ENCODE measurements at places on chromosomes 13 and 19.

- no peak for DNase-seq
Measured at GRCh38 chr19:10887616-10888367, 16.4 kb downstream of the CARM1 start.

DNA sequence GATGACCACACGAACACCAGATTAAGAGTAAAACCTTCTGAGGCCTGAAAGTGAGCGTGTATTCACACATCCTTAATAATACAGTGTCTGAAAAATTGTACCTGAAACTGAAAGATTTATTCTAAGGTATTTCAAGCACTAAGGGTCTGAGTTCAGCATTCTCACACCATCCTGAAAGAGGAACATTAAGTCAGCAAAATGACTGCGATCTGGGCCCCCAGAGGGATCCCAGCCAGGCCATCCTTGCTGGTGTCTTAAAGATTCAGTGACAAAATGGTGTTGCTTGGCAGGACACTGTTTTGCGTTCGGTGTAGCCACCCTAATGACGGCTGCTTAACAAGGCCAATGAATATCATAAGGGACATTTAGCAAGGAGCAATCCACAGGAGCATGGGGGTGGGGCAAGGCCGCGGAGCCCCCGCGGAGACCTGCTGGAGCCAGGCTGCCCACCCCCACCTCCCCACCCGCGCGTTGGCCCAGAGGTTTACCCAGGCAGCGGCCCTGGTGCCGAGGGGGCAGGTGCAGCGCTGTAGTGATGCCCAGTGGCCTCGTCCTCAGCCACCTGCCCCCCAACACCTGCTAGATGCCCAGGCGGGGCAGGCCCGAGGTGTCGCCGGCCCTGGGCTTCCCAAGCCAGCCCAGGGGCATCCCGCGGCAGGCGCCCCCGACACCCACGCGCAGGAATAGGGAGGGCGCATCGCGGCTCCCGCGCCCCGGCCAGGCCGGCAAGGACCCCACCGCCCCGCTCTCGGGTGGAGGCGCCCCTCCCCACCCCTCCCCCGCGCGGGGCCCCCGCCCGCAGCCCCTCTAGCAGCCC lies 742 bp downstream of the NALCN start:
- DNase-seq, result no peak

DNA sequence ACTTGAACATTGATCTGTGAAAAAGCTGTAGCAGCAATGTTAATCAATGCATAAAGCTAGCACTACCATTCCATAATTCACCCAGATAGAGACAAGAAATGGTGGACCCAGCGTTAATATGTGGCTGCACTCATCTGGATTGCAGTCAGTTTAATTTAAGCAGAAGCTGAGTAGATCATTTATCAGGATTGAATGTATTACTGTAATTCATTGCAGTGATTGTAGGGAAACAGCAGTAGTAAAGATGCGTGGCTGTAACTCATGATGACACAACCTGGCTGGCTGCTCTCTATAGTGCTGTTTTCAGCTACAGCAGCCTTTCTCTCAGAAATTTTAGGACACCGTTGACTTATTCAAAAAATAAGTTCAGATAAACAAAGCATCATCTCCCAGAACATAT lies 499.5 kb upstream of the SLITRK6 start:
- DNase-seq, result no peak

DNA sequence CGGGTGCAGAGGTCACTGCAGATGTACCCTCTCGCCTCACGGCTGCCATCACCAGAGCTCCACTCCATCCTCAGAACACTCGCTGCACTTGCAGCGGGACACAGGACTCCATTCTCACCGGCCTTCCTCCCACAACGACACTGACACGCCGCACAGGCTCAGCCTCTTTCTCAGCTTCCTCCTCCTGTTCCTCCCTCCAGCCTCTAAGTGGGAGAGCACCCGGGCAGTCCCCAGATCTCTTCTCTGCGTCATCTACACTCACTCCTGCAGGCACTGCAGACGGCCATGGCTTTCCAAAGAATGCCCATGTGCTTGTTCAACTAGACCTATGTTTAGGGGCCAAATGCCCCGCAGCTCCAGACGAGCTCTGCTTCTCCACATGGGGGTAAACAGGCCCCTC lies 14.3 kb upstream of the FKRP start:
- DNase-seq, result no peak

DNA sequence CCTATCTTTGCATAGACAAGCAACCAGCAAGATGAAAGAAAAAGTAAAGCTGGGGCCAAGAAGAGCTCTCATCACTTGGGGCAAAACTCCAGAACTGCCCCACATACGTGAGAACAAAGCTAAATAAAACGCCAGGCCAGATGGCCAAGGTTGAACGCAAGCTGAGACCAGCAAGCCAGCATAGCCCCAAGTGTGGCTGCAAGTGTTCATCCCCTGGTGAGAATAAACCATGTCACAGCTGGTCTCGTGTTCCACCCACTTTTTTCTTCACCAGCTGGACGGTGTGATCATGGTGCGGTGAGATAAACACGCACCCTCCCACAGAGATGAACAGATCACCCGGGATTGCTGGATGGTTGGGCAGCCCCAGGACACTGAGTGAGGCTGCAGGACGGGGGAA lies 109.6 kb upstream of the CACNA1A start:
- no peak for DNase-seq

DNA sequence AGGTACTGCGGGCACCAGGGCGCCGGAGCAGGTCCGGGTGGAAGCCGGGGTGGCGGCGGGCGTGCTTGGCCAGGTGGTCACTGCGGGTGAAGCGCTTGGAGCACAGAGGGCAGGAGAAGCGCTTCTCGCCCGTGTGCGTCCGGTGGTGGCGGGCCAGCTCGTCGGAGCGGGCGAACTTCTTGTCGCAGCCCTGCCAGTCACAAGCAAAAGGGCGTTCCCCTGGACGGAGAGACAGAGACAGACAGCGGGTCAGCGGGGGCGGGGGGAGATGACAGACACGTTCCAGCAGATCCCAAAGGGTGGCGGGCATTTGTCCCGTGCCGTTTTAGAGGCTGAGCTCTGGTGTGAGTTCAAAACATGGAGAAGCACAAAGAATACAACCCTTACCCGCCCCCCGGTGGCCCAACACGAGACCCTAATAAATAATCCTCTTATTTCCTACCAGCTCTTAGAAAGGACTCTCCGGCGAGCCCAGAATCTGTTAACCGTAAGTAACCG lies 6.3 kb upstream of the REXO1 start:
- no peak for DNase-seq

DNA sequence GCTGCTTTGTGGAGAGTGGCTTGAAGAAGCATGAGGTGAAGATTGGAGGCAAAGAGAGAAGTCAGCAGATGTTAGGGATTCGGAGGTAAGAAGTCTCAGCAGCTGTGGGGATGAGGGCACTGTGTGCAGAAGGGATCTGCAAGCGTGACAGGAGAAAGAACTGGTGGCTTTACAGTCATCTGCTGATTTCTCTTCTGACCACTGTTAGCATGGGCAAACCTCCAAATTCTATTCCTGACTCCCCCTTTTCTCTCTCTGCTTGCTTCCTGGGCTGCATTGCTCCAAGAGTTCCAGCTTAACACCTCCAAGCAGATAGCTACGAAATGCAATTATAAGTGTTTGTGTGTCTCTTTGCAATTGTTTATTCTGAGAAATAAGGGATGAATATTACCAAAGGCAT lies 159.6 kb downstream of the GGACT start:
- peak; percentile 9 for DNase-seq

GRCh38 chr13:44402899-44403445 lies 29.3 kb downstream of the SERP2 start:
- no peak for DNase-seq

- peak; percentile 56 for DNase-seq
Measured at GRCh38 chr13:29497137-29497654, 98.3 kb downstream of the SLC7A1 start.

DNA sequence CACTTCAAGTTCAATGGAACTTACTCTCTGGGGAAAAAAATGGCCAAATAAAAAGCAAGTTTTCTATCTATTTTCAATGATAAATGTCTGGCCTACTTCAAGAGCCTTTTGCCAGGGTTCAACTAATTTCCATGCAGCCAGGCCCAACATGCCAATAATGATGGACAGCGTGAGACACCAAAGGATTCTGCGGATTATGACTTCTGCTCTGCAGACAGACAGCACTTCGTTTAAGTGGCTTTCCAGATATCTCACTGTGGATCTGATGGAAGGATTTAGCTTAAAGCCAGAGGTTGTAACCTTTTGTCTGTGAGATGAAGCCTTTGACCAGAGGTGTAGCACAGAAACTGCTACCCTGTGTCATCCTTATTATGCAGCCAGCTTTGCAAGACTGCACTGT lies 614.2 kb downstream of the DCT start:
- DNase-seq, result no peak

DNA sequence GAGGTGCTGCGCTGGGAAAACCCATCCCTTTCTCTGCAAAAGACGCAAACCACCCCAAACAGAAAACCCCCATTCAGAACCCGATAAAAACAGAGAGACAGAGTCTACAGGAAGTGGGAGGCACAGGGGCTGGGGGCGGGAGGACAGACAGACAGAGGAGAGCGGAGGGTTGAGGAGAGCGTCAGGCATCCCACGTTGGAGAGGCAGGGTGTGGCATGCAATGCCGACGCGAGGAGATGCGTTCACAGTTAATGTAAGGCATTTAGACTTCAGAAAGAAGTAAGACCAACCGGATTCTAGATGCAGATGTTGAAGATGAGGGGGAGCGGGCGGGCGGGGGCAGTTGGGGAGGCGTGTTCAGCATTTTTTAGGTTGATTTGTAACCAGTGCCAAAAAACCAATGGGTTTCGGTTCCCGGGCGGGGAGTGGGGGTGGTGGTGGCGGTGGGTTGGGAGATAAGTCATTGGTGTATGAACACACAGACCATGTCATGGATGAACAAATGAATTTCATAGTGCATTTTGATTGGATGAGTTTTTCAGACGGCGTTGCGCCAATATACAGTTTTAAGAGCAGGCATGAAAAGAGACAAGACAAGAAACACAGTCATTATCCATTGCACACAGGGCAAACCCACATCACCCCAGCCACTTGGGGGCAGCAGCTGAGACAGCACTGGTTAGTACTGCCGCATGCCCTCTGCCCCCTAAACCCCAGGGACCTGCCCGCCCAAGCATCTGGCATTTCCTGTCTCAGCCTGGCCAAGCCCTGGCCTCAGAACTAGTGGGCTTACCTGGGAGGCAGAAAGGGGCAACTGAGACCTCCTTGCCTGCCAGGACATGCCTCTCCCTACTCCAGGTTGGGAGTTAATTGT lies 91.3 kb downstream of the IER2 start:
- DNase-seq, result no peak

Data from fibroblast of skin of right biceps (primary cell).